Activated CD4-positive, alpha-beta T cell treated with anti-CD3 and anti-CD28 coated beads, Interleukin-2, amount 10 ng/mL, durations not matched to agents 24 days and 14 days (primary cell): ENCODE measurements at places on chromosomes 3 and 15.

GRCh38 chr3:118817748-118818165 lies 216.9 kb downstream of the IGSF11 start:
- DNase-seq: peak; percentile 79

- DNase-seq: no peak
These were observed 613.8 kb upstream of the TBL1XR1 start for GRCh38 chr3:177811112-177811511.

- no peak for DNase-seq
These were observed 87.8 kb upstream of the MDFIC2 start for GRCh38 chr3:70400194-70400593.

- DNase-seq: no peak
These were observed 34.4 kb upstream of the SLC6A1 start for GRCh38 chr3:10957976-10958749.

DNA sequence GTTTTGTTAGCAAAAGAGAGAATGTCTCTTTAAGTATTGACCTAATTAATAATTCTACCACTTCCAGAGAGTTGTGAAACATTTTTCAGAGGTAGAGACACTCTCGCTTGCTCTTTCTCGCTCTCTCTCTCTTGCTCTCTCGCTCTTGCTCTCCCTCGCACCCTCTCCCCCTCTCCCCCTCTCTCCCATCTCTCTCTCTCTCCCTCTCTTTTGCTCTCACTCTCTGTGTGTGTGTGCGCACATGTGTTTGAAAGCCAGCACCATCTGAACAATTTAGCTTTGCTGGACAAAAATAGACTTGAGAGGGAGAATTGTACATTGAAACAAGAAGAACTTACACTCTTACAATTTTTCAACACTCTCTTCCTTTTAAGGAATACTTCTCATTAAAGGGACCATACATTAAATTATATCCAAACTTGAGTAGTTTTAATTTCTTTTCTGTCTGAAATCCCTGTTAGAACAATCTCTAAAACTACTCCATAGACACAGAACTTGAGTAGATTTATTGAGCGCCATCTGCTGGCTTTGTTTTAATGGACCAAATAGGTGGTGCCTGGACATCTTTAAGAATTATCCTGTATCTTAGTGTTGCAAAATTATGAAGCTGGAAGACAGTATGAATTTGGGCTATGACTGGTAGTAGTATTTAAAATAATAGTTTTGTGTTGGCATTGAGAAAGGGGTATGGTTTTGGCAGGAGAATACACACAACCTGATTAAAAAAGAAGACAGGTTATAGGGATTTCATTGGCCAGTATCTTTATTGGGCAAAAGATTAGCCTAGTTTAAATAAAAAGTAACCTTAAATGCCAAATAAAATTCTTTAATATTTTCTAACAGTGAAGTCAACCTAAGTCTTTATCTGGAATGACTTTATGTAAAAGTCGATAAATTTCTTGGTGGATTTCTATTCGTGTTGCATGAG lies 124.6 kb downstream of the AKAP13 start:
- peak; percentile 84 for DNase-seq

DNA sequence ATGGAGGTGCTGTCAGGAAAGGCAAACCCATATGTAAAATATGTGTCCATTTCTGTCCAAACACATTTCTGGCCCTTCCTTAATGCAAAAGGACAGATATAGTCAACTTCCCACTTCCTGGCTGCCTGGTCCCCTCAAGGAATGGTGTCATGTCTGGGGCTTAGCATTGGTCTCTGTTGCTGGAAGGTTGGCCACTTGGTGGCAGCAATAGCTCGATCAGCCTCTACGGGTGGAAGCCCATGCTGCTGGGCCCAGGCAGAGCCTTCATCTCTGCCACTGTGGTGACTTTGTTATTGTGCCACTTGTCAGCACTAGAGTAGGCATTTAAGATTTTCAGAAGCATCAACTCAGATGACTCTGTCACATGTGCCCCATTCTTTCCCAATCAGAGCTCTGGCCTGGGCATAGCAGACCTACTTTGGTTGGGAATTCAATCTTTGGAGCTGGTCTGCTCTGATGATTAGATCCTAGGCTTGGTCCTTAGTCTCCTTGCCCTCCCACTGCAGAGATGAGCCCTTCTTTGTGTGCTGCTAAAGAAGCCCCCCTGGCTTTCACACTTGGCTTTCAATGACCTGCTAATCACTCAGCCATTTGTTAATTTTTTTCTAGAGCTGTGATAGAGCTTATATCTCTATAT lies 51.0 kb upstream of the SPSB4 start:
- DNase-seq: peak; percentile 84

DNA sequence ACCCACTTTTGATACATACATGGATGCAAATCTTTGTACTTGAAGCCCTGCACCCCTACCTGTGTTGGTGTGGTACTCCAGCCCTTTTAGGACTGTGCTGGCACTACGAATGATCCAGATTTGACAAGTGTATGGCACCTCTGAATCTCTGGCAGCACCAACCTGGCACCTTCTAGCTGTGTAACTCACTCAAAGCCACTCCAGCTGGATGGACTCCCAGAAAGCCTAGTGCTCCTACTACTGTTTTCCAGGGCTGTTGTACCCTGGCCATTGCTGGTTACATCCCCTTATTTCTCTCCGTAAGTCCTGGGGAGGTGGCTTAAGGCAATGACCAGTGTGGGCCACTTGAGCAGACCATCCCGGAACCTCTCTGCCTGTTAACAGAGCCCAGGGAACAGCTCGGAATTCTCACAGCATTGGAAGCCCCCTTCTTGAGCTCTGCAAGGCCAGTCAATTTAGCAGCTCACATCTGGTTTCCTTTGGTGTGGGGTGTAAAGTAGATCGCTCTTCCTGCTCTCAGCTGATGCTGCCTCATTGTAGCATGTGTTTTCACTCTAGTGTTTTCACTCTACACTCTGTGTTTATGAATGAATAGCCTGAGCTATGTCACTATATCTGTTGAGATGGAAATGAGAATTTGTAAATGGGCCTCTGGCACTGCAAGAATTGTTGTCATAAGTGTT lies 12.2 kb downstream of the CALML4 start:
- no peak for DNase-seq

GRCh38 chr3:149363053-149363452 lies 14.4 kb downstream of the TM4SF1 start:
- DNase-seq: no peak

- no peak for DNase-seq
These were observed at the start of gene FGD5 for GRCh38 chr3:14818804-14819500. TSS of gene FGD5 (plus strand) at chr3:14818962. CDS start at chr3:14819072, 110 bp downstream.

DNA sequence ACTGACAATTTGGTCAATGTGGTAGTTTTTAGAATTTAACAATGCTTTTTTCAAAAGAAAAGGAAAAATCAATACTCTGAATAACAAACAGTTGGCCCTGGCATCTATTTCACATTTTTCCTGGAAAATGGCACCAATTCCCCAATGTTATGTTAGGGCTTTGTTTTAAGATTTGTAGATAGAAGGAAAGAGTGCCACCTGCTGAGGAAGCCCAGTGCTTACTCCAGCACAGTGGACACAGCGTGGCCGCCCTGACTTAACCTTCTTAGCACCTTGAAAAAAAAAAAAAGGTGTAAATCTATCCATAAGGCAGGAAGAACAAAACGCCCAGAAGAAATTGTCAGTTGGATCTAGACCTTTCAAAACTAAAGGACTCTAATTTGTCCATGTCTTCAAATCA lies 110.7 kb upstream of the CNTN4 start:
- DNase-seq: no peak

- DNase-seq: no peak
These were observed 23.9 kb upstream of the CTSH start for GRCh38 chr15:78968539-78969271.

DNA sequence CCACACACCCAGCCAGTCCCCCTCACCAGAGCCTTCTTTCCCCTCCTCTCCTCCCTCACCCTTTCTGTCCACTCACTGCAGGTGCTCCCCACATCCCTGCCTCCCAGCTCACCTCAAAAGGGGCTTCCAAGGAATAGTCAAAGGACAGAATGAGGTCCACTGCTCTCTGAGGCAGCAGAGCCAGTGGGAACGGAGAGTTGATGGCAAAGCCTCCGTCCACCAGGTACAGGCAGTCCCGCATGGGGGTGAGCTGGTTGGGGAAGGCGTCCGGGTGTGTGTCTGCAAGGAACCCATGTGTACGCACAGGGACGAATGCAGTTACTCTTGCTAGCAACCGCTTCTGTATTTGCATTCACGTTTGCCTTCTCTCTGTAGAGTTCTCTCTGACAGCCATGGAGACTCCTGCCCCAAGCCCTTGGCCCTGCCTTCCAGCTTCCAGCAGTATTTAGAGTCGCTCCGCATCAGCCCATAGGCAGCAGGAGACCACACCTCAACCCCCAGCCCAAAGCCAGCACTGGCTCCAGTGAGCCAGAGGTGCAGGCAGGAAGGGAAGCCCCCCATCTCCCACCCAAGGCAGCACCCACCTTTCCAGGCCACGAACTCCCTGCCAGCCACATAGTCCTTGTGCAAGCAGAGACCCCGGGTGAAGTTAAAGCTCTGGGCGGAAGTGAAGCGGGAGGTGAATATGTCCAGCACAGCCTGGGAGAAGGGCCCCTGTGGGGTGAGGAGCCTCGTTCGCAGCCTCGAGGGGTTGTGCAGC lies 12.4 kb downstream of the PLA2G4F start:
- no peak for DNase-seq

DNA sequence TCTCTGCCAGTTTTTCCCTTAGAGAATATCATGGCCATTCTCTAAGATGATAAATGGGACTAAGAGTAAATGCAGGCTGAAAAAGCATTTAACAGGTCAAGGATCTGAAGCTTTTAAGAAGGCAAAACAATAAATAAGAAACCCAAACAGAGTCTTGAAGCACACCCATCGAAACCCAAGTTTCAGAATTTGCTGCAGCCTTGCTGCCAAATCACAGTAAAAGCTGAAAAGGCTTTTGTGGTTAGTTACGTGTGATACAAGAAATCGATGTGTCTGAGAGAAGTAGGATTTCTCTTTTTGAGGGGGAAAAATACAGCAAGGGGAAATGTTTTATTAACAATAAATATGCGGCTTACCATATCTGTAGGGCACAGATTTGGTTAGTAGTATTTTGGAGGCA lies 92.0 kb downstream of the IGF1R start:
- DNase-seq: no peak

DNA sequence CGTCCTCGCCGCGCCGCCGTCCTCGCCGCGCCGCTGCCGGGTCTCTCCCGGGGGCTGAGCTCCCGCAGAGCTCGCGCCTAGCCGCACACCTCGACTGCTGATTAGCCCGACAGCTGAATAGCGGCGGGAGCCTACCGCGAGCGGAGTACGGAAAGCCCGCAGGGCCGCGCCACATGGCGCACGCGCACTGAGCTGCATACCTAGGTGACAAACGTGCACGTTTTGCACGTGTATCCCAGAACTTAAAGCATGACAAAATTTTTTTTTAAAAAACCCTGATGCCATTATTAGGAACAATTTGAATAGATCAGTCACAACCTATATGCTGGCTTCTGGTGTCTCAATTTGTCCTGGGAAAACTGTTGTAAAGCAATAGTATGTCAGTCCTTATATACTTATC lies at the start of gene GOLGA8A:
TSS of gene GOLGA8A (minus strand) at position 122 of the 400 bp plus-strand sequence. CDS start 48,117 bp downstream, outside the sequence.
- DNase-seq: peak; percentile 95

DNA sequence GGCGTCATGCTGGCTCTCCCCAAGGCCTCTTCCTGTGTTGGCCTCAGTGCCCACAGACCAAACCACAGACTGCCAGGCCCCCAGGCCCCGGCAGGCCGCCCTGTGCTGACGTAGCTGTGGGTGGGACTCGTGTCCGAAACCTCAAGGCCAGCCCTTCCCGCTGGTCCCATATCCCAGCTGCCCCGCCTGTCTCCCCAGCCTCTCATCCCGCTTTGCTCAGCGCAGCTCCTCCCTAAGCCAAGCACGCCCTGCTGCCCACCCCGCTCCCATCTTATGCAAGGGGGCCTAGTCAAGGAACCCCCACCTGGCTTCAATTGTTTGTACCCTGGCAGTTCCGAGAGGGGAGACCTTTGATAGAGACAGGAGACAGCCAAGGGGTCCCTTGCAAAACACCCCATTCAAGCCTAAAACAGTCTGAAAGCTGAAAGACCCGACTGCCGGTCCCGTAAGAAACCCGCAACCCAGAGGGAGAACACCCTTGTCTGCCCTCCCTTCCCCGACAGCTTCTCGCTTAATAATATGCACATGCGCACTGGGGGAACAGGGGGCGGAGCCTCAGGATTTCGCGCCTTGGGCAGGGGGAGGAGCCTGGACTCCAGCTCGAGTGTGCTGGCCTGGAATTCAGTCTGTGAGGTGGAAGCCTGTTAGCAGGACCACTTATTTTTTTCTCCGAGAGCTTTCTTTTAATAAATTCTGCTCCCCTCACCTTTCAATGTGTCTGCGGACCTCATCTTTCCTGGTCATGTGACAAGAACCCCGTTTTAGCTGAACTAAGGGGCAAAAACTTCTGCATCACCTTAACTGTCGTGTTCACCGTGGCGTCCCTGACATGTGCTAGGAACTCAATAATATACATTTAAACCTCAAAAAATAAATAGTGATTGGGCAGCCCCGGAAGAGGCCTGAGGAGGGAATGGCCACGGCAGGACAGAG lies 17.2 kb downstream of the TNFAIP8L3 start:
- peak; percentile 89 for DNase-seq

GRCh38 chr3:17013050-17013449 lies 128.3 kb downstream of the PLCL2 start:
- no peak for DNase-seq

GRCh38 chr3:14633819-14634424 lies 17.6 kb upstream of the CCDC174 start:
- DNase-seq: peak; percentile 87

- no peak for DNase-seq
These were observed 981.9 kb downstream of the TUSC7 start for GRCh38 chr3:117691526-117691925.

DNA sequence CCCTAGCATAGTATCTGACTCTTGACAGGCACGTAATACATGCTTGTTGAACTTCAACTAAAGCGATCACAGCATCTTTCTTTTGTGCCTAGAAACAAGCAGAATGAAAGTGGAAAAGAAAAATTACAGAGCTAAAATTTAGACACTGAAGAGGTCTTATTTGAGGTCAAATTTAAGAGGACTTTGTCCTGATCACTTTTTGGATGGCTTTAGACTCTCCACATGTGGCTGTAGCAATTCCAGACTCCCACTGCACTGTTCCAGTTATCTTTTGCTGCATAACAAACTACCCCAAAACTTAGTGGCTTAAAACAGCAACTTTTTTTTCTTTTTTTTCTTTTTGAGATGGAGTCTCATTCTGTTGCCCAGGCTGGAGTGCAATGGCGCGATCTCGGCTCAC lies 23.5 kb downstream of the DPH3 start:
- DNase-seq: no peak

DNA sequence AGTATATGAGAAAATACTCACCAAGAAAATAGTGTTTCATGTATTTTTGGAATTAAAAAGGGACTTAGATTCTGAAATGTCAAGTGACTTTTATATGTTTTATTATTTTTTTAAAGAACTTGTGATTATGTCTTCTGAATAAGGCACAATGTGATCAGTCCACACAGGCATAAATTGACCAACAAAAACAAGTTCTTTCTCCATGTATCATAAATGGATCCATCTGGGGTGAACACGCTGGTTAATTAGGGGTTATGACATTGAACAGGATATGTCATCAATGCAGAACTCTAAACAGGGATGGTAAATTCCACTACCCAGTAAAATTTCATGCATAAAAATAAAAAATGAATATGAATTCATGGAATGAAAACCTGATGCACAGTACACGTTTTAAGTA lies 31.3 kb upstream of the PIK3CA start:
- DNase-seq: no peak
